ENCODE measurements at places on chromosomes 2 and 18.

DNA sequence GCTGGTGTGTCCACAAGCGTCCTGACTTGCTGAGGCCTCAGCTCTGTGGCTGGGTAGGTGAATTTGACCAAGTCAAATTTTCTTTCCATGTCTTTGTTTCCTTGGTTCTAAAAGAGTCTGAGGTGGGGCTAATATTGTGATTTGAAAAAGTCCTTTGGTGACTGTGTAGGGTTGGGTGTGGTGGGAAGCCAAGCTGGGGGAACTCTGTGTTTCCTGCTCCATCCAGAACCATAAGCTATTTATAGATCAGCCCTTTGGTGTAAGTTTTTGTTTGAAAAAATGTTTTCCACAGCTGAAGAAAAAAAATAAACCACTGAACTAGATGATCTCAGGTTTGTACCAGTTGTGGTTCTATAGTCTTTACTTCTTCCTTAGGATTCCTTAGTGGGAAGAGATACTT, 462.7 kb downstream of the TGIF1 start:
- H3K27ac ChIP-seq = no peak overlapping the region
- H3K4me1 ChIP-seq = no peaks in the 10 kb centered on the region
- H3K36me3 ChIP-seq = no peaks in the 10 kb centered on the region
- no peaks in the 10 kb centered on the region for H3K27me3 ChIP-seq

DNA sequence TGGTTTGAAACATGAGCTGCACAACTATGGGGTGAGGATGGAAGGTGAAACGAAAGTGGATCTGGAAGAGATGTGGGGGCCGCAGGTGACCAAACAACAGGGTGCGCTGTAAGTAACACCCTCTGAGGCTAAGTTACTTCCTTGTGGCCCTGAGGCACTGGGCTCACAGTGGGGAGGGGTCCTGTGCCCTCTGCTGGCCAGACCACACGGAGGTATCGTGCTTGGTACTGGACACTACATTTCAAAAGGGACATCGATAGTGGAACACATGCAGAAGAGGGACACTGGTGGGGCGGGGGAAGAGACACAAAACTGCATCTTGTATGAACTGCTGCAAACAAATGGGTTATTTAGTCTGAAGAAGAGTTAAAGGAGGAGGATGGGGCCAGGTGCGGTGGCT, 110.6 kb downstream of the CLIP4 start:
- no peak for DNase-seq
- no peak overlapping the region for H3K27ac ChIP-seq
- peaks cover 35% of the 10 kb centered on the region for H3K27me3 ChIP-seq
- H3K4me3 ChIP-seq = no peak overlapping the region
- no peaks in the 10 kb centered on the region for H3K36me3 ChIP-seq

DNA sequence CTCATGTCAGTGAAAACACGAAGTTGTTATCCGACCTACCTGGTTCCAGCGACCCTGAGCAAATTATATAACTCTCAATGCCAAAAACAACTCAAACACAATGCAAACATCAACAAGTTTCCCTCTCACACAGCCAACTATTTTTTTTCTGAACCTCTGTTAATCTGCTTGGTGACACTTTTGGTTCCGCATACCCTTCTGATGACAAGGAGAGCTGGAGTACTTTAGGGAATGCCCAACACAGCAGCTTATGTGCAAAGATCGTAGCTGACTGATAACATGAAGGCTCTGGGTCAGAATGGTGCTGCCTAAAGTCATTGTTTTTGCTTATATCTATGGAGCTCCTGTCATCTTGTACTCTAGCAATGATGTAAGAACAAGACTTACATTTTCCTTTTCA, 72.7 kb upstream of the CCDC68 start:
- peaks cover 3% of the 10 kb centered on the region for H3K27me3 ChIP-seq
- no peak for DNase-seq
- no peaks in the 10 kb centered on the region for H3K4me1 ChIP-seq
- H3K27ac ChIP-seq = no peak overlapping the region

DNA sequence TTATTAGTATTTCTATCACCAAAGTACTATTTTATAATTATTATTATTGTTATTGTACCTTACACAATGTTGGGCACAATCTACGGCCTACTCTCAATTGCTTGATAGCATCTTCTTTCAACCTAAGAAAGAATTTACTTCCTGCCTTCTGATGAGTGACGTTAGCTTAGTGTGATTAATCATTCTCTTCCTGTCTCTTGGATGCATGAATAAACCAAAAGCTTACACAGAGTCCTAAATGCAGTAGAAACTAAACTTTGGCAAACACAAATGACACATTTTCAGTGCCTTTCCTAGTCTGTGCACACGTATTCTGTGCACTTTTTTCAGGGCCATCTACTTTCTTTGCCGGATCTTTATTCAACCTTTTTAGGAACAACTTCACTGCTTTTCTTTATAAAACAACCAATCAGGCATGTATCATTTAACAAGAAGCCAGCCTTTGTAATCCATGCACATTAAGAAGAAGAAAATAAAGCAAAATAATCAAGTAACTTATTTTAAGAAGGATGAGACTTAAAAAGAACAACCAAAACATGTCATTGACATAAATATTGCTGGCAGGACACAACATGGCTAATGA, 19.1 kb downstream of the TRAK2 start:
- peak overlapping the region; percentile 96 for H3K27ac ChIP-seq
- H3K4me3 ChIP-seq = peak overlapping the region; percentile 68
- no peaks in the 10 kb centered on the region for H3K27me3 ChIP-seq
- no peak for DNase-seq

DNA sequence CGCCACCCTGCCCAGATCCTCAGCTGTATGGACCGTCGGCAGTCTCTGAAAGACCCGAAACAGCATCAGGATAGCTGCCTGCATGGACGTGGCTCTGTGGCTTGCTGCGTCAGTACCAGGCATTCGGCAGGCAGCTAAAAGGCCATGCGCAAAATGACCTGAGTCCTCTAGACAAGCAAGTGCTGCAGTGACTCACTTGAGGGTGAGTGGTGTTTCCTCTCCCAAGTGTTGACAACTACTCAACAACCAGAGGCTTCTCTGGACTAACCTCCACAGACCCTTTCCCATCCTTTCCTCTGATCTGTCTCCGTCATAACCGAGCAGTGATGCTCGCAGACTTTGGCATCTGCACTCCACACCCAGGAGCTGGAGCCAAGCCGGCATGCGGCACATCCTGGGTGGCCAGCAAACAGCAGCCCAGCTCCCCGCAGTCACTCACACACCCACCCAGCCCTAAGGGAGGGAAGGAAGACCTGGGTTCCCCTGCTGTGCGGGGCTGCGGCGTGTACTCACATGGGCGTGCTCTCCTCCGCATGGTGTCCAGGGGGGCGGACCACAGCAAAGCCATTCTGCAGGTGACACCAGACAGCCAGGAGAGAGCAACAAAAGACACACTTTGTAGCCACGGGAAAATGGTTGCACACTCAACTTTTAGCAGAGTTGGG, 239.3 kb downstream of the TWIST2 start:
- no peaks in the 10 kb centered on the region for H3K27me3 ChIP-seq
- no peak overlapping the region for H3K4me3 ChIP-seq
- no peak overlapping the region for H3K27ac ChIP-seq
- H3K36me3 ChIP-seq = peaks cover 66% of the 10 kb centered on the region

GRCh38 chr18:79964330-79965118, at the start of gene HSBP1L1:
Gene HSBP1L1, plus strand, starts transcription at chr18:79964643. Its CDS starts 93 bp downstream, at chr18:79964736.
- H3K27ac ChIP-seq = peak within 1 kb of the TSS; percentile 84
- H3K4me3 ChIP-seq = peak within 1 kb of the TSS; percentile 71
- peaks cover 41% of the 10 kb centered on the region for H3K4me1 ChIP-seq

DNA sequence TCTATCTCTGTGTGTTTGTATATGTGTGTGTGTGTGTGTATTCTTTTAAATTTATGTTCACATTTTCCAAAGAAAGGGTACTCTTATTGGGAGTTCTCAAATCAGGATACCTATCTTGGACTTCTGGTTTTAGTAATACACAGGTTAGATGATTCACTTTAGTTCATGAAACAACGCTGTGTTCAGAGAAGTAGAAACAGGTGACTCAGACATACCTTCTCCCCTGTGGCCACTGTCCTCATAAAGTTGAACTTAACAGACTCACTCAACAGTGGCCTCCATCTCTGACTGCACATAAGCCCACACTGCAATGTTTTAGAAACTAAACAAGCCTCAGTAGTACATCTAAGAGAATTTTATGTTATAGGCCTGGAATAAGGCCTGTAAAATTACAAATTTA, 566.6 kb upstream of the VRK2 start:
- no peak overlapping the region for H3K4me3 ChIP-seq
- H3K27me3 ChIP-seq = no peaks in the 10 kb centered on the region
- H3K4me1 ChIP-seq = no peaks in the 10 kb centered on the region
- no peak for DNase-seq
- H3K27ac ChIP-seq = no peak overlapping the region

DNA sequence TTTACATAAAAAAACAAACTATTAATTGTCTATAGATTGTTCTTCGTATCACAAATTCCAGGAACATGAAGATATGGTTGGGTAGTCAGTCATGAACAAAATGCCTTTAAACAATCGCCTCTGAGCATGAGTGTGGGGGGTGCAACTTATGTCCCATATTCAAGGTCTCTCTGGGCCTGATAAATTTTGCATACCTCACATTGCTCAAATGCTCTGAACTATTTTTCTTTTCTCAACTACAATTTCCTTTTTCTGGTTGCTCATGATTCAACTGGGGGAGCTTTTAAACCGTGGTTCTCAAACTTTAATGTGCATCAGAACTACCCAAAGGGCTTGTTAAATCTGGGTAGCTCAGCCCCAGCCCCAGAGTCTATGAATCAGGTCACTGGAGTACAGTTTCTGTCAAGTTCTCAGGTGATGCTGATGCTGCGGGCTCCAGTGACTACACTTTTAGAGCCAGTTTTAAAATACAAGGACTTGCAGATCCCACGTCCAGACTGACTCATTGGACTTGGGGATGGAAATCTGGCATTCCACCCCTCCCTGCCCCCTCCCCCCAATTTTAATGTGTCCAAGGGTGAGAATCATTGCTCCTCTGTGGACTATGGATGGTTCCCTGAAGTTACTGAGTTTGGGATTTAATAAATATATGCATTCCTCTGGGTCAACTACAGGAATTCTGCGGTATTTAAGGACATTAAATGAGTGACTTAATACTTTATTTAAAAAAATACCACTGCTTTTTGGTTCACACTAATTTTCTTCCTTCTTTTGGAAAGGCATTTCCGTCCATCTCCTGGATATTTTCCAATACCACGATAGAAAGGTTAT, 1.5 kb upstream of the GPD2 start:
- peaks cover 10% of the 10 kb centered on the region for H3K36me3 ChIP-seq
- H3K4me3 ChIP-seq = peak overlapping the region; percentile 43
- peak overlapping the region; percentile 52 for H3K27ac ChIP-seq
- H3K27me3 ChIP-seq = no peaks in the 10 kb centered on the region

GRCh38 chr2:38527338-38528007, 75.3 kb downstream of the HNRNPLL start:
- peaks cover 7% of the 10 kb centered on the region for H3K4me1 ChIP-seq
- H3K4me3 ChIP-seq = peak overlapping the region; percentile 37
- no peak for DNase-seq
- no peaks in the 10 kb centered on the region for H3K36me3 ChIP-seq
- H3K27ac ChIP-seq = no peak overlapping the region
- peaks cover 33% of the 10 kb centered on the region for H3K27me3 ChIP-seq

DNA sequence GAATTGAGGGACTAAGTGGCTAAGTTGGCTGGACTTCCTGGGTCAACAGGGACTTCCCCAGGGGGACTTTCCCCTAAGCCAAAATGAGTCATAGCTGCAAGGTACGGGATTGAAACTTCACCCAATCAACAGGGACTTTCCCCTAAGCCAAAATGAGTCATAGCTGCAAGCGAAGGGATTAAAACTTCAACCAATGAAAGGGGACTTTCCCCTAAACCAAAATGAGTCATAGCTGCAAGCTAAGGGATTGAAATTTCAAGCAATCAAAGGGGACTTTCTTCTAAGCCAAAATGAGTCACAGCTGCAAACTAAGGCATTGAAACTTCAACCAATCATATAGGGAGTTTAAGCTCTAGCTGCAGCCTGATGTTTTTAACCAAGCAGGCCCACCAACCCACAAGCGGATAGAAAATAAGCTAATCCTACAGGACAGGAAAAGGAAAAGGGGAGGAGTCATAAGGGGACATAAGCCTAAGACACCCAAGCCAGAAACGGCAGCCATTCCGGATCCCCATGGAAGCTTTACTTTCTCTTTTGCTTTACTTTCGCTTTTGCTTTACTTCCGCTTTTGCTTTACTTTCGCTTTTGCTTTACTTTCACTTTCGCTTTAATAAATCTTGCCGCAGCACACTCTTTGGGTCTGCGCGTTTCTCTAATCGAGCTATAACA, 1375.4 kb upstream of the CELF4 start:
- H3K27me3 ChIP-seq = no peaks in the 10 kb centered on the region
- peaks cover 54% of the 10 kb centered on the region for H3K4me1 ChIP-seq
- DNase-seq = peak; percentile 67
- peak overlapping the region; percentile 98 for H3K27ac ChIP-seq

DNA sequence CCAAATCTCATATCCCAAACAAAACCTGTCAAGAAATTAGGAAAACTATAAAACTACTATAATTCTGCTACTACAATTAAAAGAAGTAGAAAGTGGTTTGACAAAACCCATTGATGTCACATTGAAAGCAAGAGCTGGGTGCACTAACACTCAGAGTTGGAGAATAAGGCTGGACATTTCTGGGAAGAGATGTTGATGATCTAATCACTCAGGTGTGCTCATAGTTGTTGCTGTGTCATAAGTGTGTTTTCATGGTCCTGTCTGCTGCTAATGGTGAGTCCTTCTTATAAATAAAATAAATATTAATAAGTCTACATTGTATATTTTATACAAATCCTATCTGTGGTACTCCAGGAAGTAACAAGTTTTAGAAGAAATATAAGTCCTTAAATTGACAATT, 168.2 kb upstream of the LRP1B start:
- H3K4me3 ChIP-seq = no peak overlapping the region
- no peaks in the 10 kb centered on the region for H3K4me1 ChIP-seq
- DNase-seq = no peak
- H3K36me3 ChIP-seq = no peaks in the 10 kb centered on the region
- H3K27ac ChIP-seq = no peak overlapping the region

GRCh38 chr2:201404699-201405280, 46.5 kb downstream of the TRAK2 start:
- DNase-seq = no peak
- H3K4me3 ChIP-seq = no peak overlapping the region
- no peaks in the 10 kb centered on the region for H3K27me3 ChIP-seq

- no peaks in the 10 kb centered on the region for H3K36me3 ChIP-seq
- H3K4me1 ChIP-seq = peaks cover 8% of the 10 kb centered on the region
- H3K27me3 ChIP-seq = peaks cover 8% of the 10 kb centered on the region
- H3K27ac ChIP-seq = no peak overlapping the region
- DNase-seq = peak; percentile 81
- no peak overlapping the region for H3K4me3 ChIP-seq
These were observed 137.5 kb downstream of the TPO start for GRCh38 chr2:1550658-1551316.

DNA sequence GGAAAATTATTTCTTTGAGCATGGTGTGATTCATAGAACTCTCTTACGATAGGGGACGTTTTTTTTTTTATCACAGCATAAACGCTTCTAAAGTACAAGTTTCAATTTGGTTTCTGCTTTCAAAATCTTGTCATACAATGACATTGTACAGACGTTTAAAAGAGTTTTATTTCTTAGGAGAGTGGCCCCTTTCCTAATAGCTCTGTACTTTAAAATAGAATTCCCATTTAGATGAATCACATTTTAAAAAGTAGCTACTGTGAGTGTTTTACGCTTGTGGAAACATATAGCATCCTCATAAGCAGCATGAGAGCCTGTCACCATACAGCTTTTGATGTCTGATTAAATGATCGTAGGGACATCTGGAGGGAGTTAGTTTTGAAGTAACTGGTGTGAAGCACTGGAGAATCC, 510.9 kb downstream of the PARD3B start:
- H3K4me3 ChIP-seq = no peak overlapping the region
- H3K4me1 ChIP-seq = peaks cover 23% of the 10 kb centered on the region
- no peak for DNase-seq
- no peaks in the 10 kb centered on the region for H3K36me3 ChIP-seq
- no peak overlapping the region for H3K27ac ChIP-seq
- no peaks in the 10 kb centered on the region for H3K27me3 ChIP-seq
